ENCODE measurements at places on chromosomes 16 and 17.
A peak's percentile ranks its signal among the peaks of the same experiment; 100 is the strongest.

DNA sequence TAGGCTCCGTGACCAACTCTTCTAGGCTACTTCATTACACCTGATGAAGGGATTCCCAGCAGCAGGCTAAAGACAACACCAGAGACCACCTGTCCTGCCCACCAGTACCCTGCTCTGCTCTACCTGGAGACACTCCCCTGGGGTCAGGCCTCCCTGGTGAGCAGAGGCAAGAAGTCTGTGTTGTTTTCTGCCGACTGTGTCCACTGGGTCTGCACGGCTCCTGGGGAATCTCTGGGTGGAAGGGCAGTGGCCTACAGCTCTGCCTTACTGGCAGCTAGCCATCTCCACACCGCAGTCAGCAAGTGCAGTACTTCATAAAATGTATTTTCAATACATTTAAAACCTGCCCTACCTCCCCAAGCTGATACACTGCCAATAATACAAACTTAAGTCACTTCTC, 6.8 kb downstream of the RSL1D1 start:
- no peak for DNase-seq

DNA sequence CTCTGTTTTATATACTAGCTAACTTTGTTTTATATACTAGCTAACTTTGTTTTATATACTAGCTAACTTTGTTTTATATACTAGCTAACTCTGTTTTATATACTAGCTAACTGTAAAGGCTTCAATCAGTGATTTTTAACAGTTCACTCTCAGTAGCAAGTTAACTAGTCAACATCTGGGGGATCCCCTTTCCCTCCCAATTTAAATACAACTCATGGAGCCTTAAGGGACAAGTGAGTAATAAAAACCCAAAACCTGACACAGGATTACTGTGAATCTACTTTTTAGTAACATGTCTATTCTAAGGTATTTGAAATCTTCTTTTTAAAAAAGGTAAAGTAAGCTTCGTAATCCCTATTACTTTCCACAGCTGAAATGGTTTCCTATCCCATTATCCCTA, 32.2 kb downstream of the FAM222B start:
- no peak for DNase-seq

DNA sequence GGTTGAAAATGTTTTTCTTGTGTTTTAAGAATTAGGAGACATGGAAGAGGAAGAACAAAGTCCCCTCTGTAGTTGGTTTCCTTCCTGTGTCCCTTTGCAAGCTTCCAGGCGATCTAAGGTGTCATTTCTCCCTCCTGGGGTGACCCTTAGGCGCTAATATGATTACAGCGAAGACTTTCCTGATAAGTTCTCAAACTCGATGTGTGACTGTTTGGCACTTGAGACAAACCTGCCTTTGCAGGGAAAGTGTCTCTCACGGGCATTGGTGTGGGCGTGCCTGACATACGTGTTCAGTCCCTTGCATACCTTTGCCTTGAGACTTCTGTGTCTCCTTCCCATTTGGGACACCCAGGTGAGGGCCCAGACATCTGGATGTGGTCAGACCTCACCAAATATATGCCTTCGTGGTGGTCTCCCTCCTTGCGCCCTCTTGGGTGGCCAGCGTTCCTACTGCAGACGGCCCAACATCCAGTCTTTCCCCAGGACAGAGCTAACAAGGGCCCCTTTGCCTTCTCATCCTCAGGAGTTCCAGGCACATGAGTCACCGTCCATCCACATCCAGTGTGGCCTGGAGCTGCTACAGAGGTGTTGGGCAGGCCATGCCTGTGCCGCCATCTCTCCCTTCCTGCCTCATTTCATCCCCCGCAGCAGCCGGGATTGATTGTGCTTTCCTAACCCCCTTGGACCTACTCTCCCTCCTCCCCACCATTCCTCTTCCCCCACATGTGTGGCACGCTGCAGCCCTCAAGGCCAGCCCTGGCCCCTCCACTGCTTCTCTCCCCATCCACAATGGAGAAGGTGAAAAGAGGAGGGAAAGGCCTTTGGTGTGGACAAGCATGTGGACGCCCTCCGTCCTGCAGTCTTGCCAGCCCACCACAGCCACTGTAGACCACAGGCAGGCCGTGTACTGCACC, 3.1 kb upstream of the JPT2 start:
- DNase-seq: no peak

GRCh38 chr17:60383379-60383778, 8.6 kb downstream of the USP32 start:
- no peak for DNase-seq

GRCh38 chr17:67156269-67157199, 88.5 kb downstream of the HELZ start:
- DNase-seq: no peak

DNA sequence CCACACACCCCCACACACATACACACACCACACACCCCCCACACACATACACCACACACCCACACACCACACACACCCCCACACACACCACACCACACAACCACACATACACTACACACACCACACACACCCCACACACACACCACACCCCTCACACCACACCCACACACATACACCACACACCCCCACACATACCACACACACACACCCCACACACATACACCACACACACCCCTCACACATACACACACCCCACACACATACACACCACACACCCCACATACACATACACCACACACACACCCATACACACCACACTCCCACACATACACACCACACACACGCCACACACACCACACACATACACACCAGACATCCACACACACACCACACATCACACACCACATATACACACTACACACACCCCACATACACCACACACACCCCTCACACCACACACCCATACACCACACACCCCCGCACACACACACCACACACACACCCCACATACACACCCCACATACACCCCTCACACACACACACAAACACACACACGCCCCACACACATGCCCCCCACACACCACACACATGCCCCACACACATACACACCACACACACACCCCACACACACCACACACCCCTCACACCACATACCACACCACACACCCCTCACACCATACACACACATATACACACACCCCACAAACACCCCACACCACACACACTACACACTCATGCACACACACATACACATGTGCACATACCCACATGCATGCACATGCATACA, 25.9 kb upstream of the GSG1L start:
- DNase-seq: no peak

GRCh38 chr16:50072730-50073129, 7.0 kb downstream of the HEATR3 start:
- DNase-seq: no peak

DNA sequence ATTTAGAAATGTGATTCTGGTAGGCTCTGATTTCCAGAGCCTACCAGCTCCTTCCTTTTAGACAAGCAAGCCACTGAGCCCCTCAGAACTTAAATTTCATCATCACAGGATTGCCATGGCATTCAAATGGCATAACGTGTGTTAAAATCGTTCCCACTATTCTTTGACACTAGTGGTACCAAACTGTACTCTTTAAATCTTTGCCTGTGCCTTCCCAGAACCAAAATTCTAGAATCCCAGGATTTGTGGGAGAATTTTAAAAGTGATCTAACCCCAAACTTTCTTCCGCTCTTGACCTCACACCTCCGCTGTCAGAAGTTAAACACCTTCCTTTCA, 287 bp upstream of the INTS2 start:
- no peak for DNase-seq

DNA sequence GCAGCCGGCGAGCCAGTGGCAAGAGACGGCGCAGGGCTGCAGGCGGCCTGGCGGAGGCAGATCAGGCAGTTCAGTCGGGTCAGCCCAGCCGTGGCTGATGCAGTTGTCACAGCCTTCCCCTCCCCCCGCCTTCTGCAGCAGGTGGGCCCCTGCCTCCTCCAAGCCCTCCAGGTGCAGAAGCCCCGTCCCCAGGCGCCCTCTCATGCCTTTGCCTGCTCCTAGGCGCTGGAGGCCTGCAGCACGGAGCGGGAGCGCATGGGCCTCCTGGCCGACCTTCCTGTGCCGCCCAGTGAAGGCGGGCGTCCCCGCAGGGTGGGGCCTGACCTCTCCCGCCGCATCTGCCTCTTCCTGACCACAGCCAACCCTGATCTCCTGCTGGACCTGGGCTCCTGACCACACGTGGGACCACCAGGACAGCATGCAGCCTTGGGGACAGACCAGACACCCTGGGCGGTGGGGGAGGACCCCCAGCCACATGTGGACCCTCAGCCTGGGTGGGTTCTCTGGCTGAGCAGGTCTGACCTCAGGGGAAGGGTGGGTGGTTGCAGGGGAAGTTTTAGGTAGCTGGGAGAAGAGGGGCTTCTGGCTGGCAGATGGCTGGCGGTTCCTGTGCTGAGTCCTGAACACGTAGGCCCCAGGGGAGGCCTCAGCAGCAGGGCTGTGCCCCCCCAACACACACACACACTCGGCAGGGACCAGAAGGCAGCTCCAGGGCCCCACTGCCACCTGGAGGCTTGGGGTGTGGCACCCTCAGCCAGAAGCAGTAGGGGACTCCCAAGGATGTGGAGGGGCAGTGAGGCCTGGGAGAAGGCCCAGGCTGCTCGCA, 3.1 kb upstream of the MRPS34 start:
- no peak for DNase-seq

GRCh38 chr17:42387661-42388380, 421 bp downstream of the STAT3 start:
- DNase-seq: peak; percentile 20

Data from stimulated activated CD8-positive, alpha-beta memory T cell treated with anti-CD3 and anti-CD28 coated beads, Interleukin-4, amount 100 ng/mL, for 24 hours (primary cell).